Mucosa of gallbladder (tissue), 1 donor: ENCODE measurements at places on chromosomes 3 and 15. TPM values are rescaled to one million over a fixed set of nuclear protein-coding genes. Genes with fewer than 3 reads are reported as not detected.

DNA sequence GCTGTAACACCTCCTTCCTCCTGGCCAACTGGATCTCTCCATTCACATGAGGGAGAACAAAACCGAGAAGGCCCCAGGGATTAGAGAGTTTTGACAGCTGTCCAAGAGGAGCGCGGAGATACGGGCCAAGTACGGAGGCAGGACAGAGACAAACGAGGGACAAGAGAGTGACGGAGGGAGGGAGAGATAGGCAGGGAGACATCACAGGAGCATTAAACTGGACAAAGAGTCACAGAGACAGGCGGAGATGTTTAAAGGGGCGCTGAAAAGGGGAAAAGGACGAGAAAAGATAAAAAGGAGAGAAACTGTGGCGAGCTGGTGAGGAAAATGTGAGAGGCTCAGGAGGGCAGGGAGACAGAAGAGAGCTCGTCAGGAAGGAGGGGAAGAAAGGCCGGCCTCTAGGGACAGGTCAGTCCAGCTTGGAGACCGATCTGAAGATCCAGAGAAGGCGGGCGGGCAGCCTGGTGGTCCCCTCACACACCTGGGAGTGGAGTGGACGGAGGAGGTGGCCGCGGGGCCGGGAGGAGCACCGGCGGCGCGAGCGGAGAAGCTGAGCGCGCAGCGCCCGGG lies 40.5 kb upstream of the ROPN1 start:
- DNase-seq, result no peak

The ATP10A gene
- total RNA-seq, result 19.8 TPM

- no peak for DNase-seq
Measured at GRCh38 chr3:194740859-194741491, 55.3 kb downstream of the FAM43A start.

DNA sequence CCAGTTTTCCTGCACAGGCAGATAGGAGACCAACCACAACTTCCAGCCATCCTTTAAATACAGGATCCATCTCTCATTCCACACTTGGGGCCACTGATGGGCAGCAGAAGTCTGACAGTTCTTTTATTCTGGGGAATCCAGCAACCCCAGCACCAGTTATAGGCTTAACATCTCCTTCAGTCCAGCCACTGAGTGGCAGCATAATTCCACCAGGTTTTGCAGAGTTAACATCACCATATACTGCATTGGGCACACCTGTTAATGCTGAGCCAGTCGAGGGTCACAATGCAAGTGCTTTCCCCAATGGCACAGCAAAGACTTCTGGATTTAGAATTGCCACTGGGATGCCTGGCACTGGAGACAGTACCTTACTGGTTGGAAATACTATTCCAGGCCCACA lies 2.9 kb downstream of the NPAP1 start:
- DNase-seq, result no peak

The SKIL gene
- total RNA-seq, result 39.2 TPM

DNA sequence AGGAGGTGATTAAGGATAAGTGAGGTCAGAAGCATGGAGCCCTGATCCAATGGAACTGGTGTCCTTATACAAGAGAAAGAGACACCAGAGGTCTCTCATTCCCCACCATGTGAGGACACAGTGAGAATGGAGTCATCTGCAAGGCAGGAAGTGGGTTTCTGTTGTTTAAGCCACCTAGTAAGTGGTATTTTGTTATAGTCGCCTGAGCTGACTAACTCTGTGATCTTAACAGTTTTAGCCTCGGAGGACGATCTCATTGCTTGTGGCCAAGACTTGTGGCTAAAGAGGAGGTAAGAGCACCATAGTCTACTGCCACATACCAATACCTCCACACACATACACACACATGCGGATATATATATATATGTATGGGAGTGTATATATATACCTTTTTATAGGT lies 73.8 kb downstream of the MCTP2 start:
- no peak for DNase-seq

GRCh38 chr3:12618426-12618825 lies 45.5 kb downstream of the RAF1 start:
- DNase-seq, result no peak

The LSAMP gene
- total RNA-seq, result 11.4 TPM

The FAM107A gene
- total RNA-seq, result 6.4 TPM

The SNX22 gene
- 1.0 TPM for total RNA-seq

DNA sequence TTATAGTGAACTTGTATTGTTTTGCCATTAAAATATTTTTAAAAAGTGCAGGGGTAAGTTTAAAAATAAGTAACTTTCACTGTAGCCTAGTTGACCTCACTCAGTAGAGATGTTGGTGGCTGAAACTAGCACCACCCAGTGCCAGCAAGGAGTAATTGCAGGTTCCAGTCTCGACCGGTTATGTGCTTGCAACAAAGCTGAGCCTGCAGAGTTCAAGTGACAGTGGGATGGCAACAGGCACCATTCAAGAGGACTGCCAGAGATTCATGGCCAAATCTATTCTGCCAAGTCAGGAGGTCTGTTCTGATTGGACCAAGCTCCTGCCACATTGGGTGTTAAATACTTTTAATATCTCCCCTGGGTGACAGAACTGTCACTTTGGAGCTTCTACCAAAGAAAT lies 2.7 kb downstream of the ADAMTS7 start:
- DNase-seq, result no peak

The PLSCR2 gene
- total RNA-seq, result 0.35 TPM

DNA sequence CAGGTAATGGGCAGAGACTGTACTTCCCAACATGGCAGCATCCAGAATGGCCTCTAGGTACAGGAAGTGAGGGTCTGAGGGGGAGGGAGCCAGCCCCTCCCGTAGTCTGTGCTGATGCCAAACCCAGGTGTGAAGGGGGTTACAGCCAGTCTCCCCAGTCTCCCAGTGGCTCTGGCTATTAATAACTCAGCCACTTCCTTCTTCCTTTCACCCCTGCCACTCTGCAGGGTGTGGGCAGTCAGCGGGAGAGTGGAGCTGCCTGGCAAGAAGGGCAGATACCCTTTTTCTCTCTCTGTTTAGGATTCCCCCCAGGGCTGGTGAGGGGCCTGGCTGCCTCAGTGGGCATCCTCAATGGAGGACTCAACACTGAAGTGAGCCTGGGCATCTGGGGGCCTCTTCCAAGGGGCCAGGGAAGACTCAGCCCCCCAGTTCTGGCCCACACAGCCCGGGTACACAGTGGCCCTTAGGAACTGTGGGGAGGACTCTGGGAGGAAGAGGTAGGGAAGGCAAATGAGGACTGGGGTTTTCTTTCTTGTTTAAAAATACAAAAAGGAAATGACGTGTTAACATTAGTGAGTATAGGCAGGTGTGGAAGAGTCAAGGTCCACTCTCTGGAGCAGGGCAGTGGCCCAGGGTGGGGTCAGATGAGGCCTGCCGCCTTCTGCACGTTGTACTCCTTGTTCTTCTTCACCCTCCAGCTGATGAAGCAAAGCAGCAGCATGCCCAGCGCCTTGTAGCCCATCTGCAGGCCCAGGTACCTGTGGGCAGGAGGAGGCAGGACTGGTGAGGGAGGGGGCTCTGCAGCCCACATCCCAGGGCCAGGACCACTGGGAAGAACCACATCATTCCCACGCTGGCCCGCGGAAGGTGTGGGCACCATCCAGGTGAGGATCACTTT lies 38.6 kb upstream of the RAB6B start:
- DNase-seq, result peak; percentile 11

- no peak for DNase-seq
Measured at GRCh38 chr3:5488771-5489170, 301.3 kb downstream of the EDEM1 start.

DNA sequence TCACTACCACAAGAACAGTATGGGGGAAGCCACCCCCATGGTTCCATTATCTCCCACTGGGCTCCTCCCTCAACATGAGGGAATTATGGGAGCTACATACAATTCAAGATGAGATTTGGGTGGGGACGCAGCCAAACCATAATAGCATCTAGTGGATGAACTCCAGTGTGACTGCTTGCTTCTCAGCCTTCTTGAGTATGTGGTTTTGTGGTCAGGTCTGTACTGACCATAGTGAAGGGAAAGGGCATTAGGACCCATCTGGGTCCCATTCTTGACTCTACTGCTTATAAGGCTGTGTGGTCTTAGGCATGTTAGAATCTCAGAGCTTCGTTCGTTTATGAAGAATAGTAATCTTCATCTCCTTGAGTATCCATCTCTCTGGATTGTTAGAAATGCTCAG lies 81.4 kb downstream of the CGNL1 start:
- DNase-seq, result no peak

The SPTSSB gene
- 9.2 TPM for total RNA-seq
